ENCODE measurements at places on chromosomes 13 and 19. TPM values are rescaled to one million over a fixed set of nuclear protein-coding genes. Genes with fewer than 3 reads are reported as not detected.

Gene TMC4
- polyA plus RNA-seq, result 94.4 TPM

Gene TUBA3C
- polyA plus RNA-seq, result not detected

Gene C19orf18
- polyA plus RNA-seq, result 1.9 TPM

Gene IZUMO2
- polyA plus RNA-seq, result not detected

GRCh38 chr13:22270881-22271280 lies 600.0 kb downstream of the FGF9 start:
- H3K27me3 ChIP-seq, result no peaks in the 10 kb centered on the region
- H3K27ac ChIP-seq, result no peak overlapping the region
- no peaks in the 10 kb centered on the region for H3K36me3 ChIP-seq
- no peak overlapping the region for H3K4me3 ChIP-seq
- H3K4me1 ChIP-seq, result no peaks in the 10 kb centered on the region

DNA sequence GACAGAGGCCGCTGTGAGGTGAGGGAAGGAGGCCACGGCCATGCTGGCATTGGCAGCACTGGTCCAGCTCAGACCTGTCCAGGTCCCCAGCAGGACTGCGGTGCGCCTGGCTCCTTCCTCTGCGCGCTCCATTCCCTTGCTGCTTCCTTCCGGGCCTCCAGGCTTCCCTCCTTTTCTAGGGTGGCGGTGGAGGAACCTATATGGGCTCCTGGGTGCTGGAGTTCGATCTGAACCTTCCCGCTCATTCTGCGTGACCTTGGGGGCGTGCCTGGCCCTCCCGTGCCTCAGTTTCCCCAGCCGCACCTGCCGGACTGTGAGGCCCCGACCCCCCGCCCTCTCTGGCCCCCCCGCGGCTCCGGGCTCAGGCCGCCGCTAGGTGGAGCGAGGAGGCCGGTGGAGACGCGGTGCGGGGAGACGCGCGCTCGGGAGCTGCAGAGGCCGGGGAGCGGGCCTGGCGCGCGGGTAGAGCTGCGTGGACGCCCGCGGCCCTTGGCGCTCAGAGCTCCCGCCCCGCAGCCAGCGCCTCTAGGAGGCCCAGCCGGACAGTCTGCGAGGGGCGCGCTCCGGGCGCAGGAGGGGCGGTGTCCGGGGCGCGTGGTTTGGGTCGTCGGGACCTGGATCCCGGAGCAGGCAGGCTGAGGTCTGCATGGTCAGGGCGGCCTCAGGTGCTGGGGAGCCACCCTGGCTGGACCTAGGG lies 29.9 kb downstream of the EFNA2 start:
- DNase-seq, result peak; percentile 76
- no peak overlapping the region for H3K4me3 ChIP-seq
- H3K36me3 ChIP-seq, result no peaks in the 10 kb centered on the region
- H3K27ac ChIP-seq, result no peak overlapping the region

DNA sequence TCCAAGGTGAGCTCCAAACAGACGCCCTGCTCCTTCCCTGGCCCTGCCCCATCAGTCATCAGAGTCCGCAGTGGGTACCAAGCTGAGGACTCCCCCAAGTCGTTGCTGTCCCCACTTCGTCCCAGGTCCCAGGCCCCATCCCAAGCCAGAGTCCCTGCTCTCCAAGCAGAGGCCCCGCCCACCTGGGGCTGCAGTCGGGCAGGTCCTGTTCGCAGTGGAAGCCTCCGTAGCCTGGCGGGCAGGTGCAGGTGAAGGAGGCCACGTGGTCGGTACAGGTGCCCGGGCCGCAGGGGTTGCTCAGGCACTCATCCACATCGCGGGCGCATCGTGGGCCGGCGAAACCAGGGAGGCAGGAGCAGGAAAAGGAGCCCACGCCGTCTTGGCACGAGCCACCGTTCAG lies 19.4 kb downstream of the NOTCH3 start:
- H3K4me1 ChIP-seq, result no peaks in the 10 kb centered on the region
- no peak for DNase-seq
- no peak overlapping the region for H3K4me3 ChIP-seq
- H3K27me3 ChIP-seq, result no peaks in the 10 kb centered on the region

GRCh38 chr19:11377237-11377636 lies 2.8 kb downstream of the SWSAP1 start:
- no peaks in the 10 kb centered on the region for H3K27me3 ChIP-seq
- H3K4me3 ChIP-seq, result no peak overlapping the region
- H3K36me3 ChIP-seq, result no peaks in the 10 kb centered on the region
- peak; percentile 39 for DNase-seq

GRCh38 chr19:32063601-32064000 lies 281.8 kb upstream of the ZNF507 start:
- no peak overlapping the region for H3K27ac ChIP-seq
- no peaks in the 10 kb centered on the region for H3K36me3 ChIP-seq
- no peak overlapping the region for H3K4me3 ChIP-seq
- no peak for DNase-seq

DNA sequence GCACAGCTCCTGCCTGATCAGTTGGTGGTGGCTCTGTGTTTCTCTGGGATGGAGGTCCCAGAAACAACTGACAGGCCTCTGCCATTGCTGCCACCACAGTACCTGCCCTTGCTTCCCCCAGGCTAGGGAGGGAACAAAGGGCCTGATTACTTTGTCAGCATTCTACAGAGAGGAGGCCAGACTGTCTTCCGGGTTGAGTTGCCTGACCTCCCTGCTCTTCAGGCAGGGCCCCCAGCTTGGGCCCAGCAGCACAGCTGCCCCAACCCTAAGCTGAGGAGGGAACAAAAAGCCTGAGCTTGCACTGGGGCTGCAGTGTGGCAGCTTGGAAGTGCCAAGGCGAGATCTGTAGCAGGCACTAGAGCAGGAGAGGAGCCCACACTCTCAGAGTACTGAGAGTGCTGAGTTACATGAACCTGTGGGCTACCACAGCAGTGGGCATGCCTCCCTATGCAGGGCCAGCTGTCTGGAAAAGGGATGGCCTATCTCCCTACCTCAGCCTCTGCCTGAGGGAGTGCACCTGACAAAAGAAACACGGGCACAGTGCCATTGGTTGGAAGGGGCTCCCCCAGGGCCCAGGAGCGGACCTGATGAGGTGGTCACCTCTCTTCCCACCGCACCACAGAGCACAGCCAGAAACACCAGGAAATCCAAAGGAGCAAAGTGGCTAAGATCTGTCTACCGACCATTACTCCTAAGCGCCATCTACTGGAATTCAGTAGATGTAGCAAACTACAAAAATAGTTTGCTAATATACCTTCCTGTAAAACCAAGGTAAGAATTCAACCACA lies 24.4 kb downstream of the SLC25A15 start:
- H3K36me3 ChIP-seq, result no peaks in the 10 kb centered on the region
- H3K4me3 ChIP-seq, result no peak overlapping the region
- H3K27me3 ChIP-seq, result no peaks in the 10 kb centered on the region
- no peak overlapping the region for H3K27ac ChIP-seq

DNA sequence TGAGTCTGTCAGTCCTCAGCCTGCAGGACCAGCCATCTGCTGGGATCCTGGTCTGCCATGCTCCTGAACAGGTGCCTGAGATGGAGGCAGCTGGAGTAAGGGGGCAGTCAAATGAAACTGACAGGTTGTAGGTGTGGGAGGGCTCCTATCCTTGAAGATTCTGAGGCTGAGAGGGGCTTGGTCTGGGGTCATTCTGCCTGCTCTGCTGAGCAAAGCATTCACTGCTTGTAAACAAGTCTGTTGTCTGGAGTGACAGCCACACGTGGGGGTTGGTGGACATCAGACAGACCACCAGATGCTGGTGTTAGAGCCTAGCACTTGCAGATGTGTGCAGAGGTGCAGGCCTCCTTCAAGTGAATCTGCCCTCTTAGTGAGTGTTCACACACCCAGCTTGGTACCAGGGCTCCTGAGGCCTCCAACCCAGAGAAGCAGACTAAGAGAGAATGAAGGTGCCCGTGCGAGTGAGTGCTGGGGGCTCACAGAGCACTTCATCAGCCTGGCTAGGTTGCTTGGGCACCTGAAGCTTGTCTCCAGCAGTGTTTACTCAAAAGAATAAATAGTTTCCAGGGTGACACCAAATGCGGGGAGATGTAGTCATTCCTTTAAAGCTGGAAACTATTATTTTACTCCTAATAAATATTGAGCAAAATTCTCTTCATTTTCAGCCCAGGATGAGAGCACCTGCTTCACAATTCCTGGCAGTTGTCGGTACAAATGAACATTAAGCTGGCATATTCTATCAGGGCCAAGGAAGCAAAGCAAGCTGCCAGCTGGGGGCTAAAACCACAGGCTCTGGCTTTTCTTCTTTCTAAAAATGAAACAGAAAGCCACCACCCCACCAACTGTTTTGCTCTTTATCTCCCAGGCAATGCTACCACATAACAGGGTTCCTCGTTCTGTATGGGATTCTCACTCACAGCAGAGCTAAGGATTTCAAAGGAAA lies 82.3 kb downstream of the RNASEH2B start:
- no peak overlapping the region for H3K27ac ChIP-seq
- no peak overlapping the region for H3K4me3 ChIP-seq
- no peaks in the 10 kb centered on the region for H3K36me3 ChIP-seq
- no peak for DNase-seq
- no peaks in the 10 kb centered on the region for H3K27me3 ChIP-seq

DNA sequence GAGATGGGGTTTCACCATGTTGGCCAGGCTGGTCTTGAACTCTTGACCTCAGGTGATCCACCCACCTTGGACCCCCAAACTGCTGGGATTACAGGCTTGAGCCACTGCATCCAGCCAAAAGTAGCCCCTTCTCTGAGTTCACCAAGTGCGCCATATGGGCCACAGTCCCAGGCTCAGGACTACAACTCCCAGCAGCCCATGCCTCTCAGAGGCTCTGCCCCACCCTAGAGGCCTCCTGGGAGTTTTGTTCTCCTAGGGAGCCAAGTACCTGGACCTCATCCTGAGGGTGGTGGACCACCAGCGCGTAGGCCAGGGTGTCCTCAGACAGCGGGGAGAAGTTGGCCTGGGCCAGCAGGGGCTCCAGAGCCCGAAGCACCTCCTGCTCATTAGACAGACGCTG lies 18.8 kb downstream of the TMEM143 start:
- no peaks in the 10 kb centered on the region for H3K4me1 ChIP-seq
- H3K4me3 ChIP-seq, result no peak overlapping the region
- no peak overlapping the region for H3K27ac ChIP-seq
- DNase-seq, result no peak
- H3K36me3 ChIP-seq, result no peaks in the 10 kb centered on the region

GRCh38 chr13:52061587-52061986 lies 37.1 kb downstream of the UTP14C start:
- H3K4me3 ChIP-seq, result no peak overlapping the region
- no peaks in the 10 kb centered on the region for H3K27me3 ChIP-seq

GRCh38 chr13:110301606-110302553 lies 5.1 kb downstream of the COL4A1 start:
- H3K4me3 ChIP-seq, result no peak overlapping the region
- H3K27me3 ChIP-seq, result no peaks in the 10 kb centered on the region
- H3K27ac ChIP-seq, result peak overlapping the region; percentile 62
- H3K4me1 ChIP-seq, result peaks cover 25% of the 10 kb centered on the region
- DNase-seq, result peak; percentile 58
- no peaks in the 10 kb centered on the region for H3K36me3 ChIP-seq

- H3K4me1 ChIP-seq, result no peaks in the 10 kb centered on the region
- DNase-seq, result no peak
- H3K4me3 ChIP-seq, result no peak overlapping the region
- H3K27me3 ChIP-seq, result no peaks in the 10 kb centered on the region
Observed at GRCh38 chr13:33615436-33615835, 202.5 kb upstream of the RFC3 start.

DNA sequence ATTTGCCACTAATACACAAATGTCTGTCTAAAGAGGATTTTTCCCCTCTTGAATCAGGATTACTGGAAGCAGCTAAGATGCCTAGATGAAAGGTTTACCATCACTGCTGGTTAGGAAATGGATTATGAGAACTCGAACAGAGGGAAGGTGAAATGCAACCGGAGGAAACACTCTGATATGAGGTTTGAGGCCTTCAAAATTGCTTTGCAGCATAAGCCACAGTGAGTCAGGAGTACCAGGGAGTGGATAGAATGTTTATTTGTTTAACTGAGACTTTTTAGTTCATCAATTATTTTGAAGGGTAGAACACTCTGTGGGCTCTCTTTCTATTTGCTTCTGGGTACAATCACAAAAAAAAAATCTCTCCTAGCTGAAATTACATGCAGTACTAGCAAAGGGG lies 18.1 kb downstream of the CDADC1 start:
- H3K4me3 ChIP-seq, result no peak overlapping the region
- no peak for DNase-seq
- H3K27me3 ChIP-seq, result no peaks in the 10 kb centered on the region
- no peak overlapping the region for H3K27ac ChIP-seq
- no peaks in the 10 kb centered on the region for H3K4me1 ChIP-seq

DNA sequence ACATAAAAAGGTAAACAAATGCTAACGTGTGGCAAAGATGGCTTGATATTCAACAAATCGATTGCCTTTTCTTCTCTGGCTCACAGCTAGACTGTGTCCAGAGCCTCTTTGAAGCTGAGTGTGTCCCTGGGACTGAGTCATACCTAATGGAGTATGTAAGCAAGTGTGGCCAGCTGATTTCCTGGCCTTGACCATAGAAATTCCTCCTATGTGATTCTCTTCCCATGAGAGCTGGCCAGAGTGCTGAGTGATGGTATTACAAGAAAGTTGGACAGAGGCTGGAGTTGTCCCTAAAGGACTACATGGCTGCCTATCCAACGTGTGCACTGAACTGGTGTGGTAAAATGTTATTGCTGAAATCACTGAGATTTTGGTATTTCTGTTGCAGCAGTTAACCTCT lies 320.1 kb upstream of the SLC10A2 start:
- no peaks in the 10 kb centered on the region for H3K36me3 ChIP-seq
- H3K4me3 ChIP-seq, result no peak overlapping the region
- peak; percentile 46 for DNase-seq
- no peak overlapping the region for H3K27ac ChIP-seq
- H3K4me1 ChIP-seq, result no peaks in the 10 kb centered on the region

GRCh38 chr19:40612831-40613689 lies 11.9 kb downstream of the LTBP4 start:
- peak; percentile 72 for DNase-seq
- H3K4me1 ChIP-seq, result peaks cover 11% of the 10 kb centered on the region
- H3K27me3 ChIP-seq, result no peaks in the 10 kb centered on the region
- H3K36me3 ChIP-seq, result no peaks in the 10 kb centered on the region
- peak overlapping the region; percentile 72 for H3K27ac ChIP-seq
- peak overlapping the region; percentile 31 for H3K4me3 ChIP-seq

DNA sequence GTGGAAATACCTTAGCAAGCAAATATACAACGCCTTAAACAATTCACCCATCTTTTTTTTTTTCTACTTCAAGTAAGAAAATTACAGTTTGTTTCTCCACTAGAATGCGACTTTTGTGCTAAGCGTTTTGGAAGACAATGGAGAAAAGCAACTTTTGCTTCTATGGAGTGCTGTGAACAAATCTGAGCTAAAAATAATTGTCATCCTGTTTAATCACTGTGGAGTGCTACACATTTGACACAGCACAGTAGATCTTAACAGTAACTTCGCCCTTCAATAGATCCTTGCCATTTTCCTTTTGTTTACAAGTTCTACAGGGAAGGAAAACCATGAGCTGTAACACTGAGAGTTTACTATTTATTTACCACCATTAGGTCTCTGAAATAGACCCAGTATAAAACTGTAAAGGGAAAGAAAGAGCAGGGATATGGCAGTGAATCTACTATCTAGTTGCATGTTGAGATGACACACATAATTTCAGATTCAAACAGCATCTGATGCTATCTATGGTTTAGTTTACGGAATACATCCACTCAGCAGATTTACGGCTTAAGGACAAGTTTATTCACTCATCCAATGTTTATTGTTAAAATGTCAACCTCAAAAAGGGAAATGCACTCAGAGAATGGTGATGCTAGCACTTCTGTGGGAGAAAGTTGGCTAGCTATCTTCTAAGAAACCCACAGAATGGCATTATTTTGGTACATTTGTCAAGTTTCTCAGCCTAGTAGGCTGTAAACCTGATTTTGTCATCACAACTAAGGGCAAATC lies 175.3 kb downstream of the VWA8 start:
- no peaks in the 10 kb centered on the region for H3K36me3 ChIP-seq
- no peak for DNase-seq
- no peaks in the 10 kb centered on the region for H3K27me3 ChIP-seq
- H3K4me3 ChIP-seq, result no peak overlapping the region
- H3K27ac ChIP-seq, result no peak overlapping the region
